K562 (cell line): ENCODE measurements at places on chromosomes 7 and 10. TPM values are rescaled to one million over a fixed set of nuclear protein-coding genes. Genes with fewer than 3 reads are reported as not detected.

DNA sequence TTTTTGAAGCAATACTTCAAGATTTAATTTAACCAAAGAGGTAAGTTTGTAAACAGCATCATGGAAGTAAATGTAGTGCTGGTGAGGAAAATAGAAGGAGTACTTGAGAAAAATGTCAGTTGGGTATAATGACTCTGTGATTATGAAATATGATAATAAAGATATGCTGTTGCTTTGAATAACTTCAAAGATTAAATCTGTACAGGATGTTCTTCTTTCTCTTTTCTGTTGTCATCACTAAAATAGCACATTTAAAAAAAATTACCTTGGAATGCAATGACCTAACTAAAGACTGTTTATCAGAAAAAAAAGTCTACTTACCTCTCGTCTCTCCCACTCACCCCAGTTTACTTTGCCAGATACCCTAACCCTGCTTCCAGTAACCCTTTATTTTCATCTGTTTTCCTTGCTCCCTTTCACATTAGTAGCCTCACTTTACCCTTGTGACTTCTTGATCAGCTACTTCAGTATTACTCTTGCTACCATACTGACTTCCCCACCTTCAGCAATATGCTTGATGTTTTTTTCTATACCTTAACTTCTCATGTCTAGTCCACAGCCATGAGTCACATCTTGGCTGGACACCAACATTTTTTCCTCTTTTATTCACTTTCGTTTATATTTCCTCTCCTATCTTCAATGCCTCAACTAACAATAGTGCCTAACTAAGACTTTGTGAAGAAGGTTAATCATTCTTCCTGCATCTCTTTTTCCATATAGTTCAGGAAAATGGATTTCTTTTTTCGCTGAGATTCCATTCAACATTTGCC is 29.7 kb upstream of the TAS2R16 start:
- H3K4me3 ChIP-seq, result no peak overlapping the region
- H3K27me3 ChIP-seq, result no peaks in the 10 kb centered on the region
- H3K27ac ChIP-seq, result no peak overlapping the region
- DNase-seq, result no peak

DNA sequence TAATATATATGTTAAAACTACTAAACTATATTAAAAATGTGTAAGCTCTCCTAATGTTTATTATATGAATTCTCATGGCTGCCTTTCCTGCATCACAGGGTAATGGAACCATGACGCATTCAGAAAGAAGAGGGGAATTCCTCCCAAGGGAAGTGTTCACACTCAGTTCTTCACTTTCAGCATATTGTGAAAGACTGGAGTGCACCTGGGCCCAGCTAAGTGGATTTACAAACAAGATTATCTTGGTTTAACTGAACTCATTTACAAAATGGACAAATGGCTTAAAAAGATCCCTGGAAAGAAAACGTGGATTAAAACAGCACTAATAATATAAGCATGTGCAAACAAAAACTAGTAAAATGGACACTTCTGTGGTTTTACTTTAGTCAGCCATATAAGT is 149.8 kb downstream of the DOCK4 start:
- no peaks in the 10 kb centered on the region for H3K36me3 ChIP-seq
- peaks cover 5% of the 10 kb centered on the region for H3K27me3 ChIP-seq
- no peak overlapping the region for H3K4me3 ChIP-seq
- no peak overlapping the region for H3K27ac ChIP-seq

DNA sequence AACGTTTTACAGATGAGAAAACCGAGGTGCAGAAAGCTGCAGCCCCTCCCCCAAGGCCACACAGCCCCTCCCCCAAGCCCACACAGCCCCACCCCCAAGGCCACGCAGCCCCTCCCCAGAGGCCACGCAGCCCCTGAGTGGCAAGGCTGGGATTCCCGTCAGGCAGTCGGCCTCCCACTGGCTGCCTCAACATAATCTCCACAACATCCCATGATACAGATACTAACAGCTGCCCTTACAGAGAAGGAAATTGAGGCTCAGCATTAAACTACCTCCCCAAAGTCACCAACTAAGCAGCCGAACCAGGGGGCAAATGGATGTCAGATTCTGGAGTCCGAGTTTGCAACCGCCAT is 15.9 kb downstream of the SH3PXD2A start:
- H3K36me3 ChIP-seq, result no peaks in the 10 kb centered on the region
- peak; percentile 12 for DNase-seq
- no peaks in the 10 kb centered on the region for H3K4me1 ChIP-seq

DNA sequence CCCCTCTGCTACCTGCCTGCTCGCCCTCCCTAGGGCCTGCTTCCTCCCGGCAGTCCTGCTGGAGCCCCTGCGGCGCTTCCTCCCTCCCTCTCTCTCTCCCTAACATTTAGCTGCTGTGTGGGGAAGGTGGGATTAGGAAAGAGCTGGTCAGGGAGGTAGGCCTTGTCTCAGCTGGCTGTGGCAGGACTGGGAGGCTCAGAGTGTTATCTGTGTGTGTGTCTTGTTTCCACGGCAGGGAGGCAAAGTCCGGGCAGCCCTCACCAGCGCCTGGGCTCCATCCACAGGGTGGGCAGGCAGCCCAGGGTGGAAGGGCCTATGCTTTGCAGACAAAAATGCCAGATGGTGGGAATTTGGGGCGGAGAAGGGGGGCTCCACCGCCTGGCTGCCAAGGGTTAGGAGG is 105.7 kb downstream of the RPS24 start:
- no peaks in the 10 kb centered on the region for H3K27me3 ChIP-seq
- H3K4me1 ChIP-seq, result no peaks in the 10 kb centered on the region
- H3K36me3 ChIP-seq, result no peaks in the 10 kb centered on the region
- H3K27ac ChIP-seq, result no peak overlapping the region
- DNase-seq, result no peak

DNA sequence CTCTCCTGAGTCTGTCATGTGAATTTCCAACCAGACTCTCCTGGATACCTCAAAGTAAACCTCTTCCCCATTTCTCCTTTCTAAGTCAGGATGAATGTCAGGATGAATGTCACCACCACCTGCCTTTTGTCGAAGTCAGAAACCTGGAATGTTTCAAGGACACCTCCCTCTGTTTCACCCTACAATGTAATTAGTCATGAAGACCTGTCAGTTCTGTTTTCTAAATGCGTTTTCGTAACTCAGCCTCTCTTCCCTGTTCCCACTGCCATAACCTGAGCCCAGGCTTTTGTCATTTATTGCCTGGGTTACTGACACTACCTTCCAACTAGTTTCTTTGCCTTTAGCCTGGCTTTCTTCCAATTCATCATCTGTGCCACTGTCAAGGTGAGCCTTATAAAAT is 5.5 kb upstream of the STN1 start:
- no peaks in the 10 kb centered on the region; the same call in 1 of the 2 replicates for H3K4me1 ChIP-seq
- no peak overlapping the region for H3K27ac ChIP-seq
- H3K36me3 ChIP-seq, result no peaks in the 10 kb centered on the region
- no peaks in the 10 kb centered on the region for H3K27me3 ChIP-seq
- H3K4me3 ChIP-seq, result no peak overlapping the region

The HOXA6 gene
- polyA plus RNA-seq, result not detected in 2 replicates
